Stimulated activated CD4-positive, alpha-beta T cell treated with anti-CD3 and anti-CD28 coated beads, Interleukin-1b, Interleukin-23, amount 100 ng/mL, for 48 hours (primary cell): ENCODE measurements at places on chromosomes 2 and 18.

DNA sequence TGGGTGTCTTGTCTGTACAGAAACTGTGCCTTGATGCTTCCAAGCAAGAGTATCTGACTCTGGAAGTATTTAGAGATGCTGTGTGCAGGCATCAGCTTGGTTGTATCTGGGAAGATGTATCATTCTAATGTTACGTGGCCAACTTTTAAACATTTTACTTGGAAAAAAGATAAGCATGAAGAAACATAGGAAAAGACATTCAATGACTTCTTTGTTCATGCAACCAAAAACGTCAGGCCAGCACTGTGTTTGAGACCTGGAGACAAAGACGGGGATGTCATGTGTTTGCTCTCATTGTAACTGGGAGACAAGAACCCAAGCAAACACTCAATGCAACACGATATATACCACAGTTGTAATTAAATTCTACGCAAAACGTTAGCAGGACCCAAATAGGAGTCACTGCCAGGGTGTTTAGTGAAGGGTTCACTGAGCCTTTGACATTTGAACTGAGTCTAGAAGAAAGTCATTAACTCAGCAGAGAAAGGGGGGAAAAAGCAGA, 8.9 kb upstream of the SESTD1 start:
- no peak for DNase-seq

GRCh38 chr2:55805686-55806085, 112.0 kb upstream of the PNPT1 start:
- DNase-seq = no peak

- no peak for DNase-seq
Observed at GRCh38 chr18:33761363-33761762, 183.3 kb downstream of the ASXL3 start.

DNA sequence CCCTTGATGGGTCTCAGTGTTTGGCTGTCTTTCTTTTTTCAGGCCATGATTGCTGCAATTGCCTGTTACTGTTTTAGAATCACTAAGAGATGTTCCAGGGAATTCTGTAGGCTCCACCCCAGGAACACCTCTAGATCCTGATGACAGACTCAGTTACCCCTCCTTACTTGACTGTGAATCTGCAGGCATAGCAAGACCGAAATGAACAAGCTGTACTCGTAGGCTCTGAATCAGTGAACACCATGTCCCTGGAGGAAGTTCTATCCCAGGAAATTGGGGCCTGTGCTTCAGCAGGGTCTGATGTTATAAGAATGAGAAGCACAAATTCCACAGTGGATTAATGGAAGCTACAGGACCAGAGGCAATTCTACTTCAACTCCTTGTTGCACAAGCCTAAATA, 148.6 kb downstream of the COPS8 start:
- no peak for DNase-seq

DNA sequence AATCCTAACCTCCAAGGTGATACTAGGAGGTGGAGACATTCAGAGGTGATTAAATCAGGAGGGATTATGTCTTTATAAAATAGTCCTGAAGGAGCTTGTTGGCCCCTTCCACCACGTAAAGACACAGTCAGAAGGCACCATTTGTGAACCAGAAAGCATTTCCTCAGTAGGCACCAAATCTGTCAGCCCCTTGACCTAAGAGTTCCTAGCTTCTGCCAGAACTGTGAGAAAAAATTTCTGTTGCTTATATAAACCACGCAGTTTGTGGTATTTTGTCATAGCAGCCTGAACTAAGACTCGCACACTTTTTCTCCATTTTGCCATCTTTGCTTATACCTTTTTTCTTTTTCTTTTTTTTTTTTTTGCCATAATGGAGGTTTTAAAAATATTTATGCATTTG, 18.6 kb upstream of the NARS1 start:
- no peak for DNase-seq

DNA sequence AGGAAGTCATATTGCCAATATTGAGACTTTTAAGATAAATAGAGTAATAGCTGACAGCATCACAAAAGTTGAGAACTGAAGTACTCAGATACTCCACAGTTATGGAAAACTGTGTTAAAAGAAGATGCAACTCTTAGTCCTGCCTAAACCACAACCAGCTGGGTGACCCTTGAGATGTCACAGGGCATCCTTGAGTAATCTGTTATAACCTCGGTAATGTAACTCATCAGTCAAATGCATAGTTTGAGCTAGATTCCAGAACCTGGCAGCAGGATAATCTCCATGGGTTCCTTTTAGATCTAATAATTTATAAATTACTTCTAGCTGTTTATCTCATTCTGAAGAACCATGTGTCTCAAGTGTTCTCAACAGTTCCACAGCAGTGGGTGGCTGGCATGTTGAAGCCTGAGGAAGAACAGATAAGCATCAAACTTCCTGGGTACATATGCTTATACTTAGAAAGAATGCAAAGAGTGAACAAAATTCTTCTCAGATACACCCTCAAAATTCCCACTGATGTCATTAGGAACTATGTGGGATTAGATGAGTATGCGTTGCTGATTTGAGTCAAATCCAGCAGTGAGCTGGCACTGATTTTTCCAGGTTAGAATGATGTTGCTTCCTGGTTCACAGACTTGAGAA, 304.1 kb upstream of the ERBB4 start:
- no peak for DNase-seq

DNA sequence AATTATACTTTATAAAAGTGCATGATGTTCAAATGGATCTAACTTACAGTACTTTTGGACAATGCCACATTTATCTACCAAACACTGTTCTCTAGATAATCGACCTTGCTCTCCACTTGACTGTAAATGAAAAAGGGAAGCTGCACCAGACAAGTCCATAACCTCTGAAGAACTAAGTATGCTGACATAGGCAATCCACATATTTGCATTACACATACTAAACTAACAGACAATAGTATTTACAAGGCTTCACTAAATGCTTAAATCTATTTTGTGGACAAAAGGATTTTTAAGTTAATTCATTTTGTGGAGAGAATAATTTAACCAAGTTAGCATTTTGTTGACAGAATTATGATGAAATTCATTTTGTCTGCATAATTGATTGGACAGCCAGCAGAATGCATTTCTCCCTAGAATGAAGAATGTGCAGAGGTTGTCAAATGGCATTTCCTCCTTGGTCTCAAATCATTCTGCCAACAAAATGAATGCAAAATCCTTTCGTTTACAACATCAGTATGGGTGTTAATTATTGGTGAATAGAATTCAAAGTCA, 520.9 kb downstream of the CPS1 start:
- no peak for DNase-seq
